NCI-H2171 (cell line): ENCODE measurements at places on chromosomes 16 and 17.

DNA sequence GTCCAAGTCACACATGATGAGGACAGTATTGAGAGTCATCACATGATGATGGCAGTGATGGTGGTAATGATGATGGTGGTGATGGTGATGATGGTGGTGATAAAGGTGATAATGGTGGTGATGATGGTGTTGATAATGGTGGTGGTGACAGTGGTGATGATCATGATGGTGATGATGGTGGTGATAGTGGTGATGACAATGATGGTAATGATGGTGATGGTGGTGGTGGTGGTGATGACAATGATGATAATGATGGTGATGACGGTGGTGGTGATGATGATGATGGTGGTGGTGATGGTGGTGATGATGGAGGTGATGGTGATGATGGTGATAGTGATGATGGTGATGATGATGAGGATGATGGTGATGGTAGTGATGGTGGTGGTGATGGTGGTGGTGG lies 190.2 kb upstream of the ZNF469 start:
- DNase-seq: no peak

DNA sequence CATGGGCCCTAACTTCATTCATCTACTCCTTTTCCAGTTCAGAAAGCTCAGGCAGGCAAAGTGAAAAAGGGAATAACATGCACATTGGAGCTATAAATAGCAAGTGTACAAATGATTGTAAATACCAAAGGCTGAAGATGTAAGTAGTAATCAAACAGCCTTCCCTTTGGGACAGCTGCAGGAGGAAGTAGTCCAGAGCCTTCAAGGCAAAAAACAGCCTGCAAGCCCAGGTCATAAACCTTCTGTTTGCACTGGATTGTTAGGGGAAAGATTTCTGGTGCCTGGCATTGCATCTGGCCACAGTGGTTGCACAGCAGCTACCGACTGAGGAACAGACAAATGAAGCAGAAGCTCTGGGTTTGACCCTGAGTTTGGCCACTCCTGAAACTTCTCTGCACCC lies 98.6 kb upstream of the PMFBP1 start:
- DNase-seq: no peak

- DNase-seq: no peak
These were observed 107.9 kb downstream of the HAPSTR1 start for GRCh38 chr16:9199311-9199710.

DNA sequence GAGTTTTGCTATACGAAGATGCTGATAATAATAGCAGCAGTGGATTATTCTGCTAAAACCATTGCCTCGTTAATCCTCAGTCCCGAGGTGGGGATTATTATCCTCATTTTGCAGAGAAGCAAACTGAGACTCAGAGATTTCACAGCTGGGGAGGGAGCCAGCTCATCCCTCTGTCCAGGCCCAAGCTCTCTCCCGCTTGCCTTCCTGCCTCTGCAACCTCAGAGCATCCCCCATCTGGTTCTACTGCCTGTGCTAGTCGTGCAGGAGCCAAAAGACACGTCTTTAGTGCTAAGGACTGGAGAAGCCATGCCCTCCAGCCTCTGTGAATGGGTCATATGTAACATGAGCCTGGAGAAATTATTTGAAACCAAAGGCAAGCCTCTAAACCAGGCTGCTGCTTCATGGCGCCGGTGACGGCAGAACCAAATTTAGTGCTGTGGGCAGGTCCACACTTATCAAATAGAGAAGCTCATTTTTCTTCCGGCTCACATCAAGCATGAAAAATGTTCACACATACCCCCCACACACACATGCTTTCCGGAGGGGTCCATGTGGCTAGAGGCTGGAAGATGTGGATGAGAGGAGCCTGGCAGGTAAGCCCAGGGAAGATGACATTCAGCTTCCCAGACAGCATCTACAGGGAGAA lies 13.5 kb downstream of the MAPT start:
- peak; percentile 71 for DNase-seq

DNA sequence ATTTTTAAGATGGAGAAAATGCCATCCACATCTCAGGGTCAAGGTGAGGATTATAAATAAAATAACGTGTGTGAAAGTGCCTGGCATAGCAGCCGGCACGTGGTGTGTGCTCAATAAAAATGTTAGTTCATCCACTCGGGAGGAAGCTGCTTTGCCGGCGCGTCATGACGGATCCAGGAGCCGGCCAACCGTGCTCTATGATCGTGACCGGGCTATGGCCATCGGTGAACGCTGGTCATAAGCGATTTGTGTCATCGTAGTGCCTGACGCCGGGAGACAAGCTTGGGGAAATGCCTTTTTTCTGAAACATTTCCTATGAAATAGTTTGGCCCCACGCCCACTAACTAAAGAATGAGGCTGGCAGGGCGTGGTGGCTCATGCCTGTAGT lies 74.0 kb downstream of the CMC2 start:
- DNase-seq: no peak

DNA sequence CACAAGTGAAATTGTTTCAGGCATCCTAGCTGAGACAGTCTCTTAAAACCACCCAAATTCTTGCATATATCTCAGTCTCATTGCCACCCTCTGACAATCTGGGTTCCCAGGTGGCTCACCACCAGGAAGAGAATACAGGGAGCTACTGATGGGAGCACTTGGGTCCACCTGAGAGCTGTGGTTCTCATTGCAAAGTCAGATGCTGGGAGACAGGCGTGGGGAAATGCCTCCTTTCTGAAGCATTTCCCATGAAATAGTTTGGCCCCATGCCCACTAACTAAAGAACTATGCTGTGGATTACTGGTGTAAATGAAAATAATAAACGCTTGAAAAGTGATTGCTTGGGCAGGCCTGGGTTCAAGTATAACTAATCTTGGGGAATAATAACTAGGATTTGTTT lies 70.3 kb downstream of the CMC2 start:
- no peak for DNase-seq

- DNase-seq: no peak
These were observed 26.5 kb downstream of the EPN2 start for GRCh38 chr17:19263641-19264051.

DNA sequence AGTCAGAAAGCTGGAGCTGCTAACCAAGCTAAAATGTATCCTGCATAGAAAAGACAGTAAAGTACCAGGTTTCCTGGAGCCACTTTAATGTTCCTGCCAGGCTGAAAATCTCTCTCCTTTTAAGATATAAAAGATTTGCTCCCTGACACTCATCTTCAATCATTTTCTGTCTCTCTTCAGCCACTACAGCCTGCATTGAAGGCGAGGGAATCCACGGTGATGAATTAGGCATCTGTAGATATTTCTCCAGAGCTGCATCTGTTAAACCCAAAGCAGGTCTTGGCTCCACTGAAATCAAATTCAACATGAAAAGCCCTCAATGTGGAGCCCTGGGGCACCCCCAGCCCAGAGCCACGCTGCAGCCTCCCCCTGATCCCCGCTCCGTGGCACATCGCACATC lies 94.7 kb upstream of the CRHR1 start:
- DNase-seq: no peak
